ENCODE measurements at places on chromosomes 3 and 15.

GRCh38 chr3:108079877-108080276 lies 11.0 kb downstream of the CD47 start:
- DNase-seq, result no peak

DNA sequence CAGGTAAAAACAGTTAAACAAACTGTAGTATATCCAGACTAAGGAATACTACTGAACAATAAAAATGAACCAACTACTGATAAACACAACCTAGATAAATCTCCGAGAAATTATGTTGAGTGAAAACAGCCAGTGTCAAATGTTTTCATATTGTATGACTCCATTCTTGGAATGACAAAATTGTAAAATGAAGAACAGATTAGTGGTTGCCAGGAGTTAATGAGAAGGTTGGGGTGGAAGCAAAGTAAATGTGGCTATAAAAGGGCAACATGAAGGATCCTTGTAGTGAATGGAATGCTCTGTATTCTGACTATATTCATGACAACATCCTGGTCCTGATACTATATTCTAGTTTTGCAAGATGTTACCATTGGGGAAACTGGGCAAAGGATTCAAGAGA lies 27.5 kb upstream of the ACKR4 start:
- DNase-seq, result no peak

- no peak for DNase-seq
Measured at GRCh38 chr3:25586167-25586505, 78.6 kb downstream of the TOP2B start.

DNA sequence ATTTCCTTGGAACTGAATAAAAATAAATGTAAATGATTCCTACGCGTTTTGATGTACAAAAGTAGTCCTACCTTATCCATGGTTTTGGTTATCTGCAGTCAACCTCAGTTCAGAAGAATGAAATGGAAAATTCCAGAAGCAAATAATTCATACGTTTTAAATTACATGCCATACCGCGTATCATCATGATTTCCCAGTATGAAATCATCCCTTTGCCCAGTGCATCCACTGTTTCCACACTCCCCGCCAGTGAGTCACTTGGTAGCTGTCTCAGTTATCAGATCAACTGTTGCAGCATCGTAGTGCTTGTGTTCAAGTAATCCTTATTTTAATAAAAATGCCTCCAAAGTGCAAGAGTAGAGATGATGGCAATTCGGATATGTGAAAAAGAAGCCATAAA lies 9.1 kb upstream of the MFSD1 start:
- DNase-seq, result no peak

GRCh38 chr15:35740761-35741160 lies 194.8 kb upstream of the DPH6 start:
- DNase-seq, result no peak

- DNase-seq, result no peak
Measured at GRCh38 chr3:32316976-32317375, 74.7 kb upstream of the CMTM7 start.

All from central memory CD4-positive, alpha-beta T cell (primary cell).